Fibroblast of skin of left quadriceps (primary cell): ENCODE measurements at places on chromosomes 16 and 17.

DNA sequence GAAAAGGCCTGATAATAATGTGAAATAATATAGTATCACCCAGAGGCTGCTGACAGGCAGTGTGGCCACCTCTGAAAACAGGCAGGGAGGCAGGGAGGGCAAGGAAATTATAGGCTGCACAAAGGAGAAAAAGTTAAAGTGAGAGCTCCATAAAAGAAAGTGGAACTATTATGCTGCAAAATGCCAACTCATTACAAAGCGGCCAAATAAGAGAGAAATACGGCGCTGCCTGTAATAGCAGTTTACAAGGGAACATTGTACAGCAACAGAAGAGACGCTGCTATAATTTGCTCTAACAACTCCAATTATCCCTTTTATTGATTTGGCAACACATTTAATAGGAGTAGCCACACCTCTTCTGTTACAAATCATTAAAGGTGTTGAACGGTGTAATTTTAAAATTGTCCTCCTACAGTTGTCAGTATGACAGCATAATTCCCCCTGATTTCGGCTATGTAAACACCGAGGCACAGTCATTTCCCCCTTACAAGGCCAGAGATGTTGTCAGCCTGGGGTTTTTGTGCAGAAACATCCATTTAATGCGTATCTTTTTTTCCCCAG, 120.3 kb downstream of the MRM1 start:
- DNase-seq = no peak

- DNase-seq = no peak
Observed at GRCh38 chr17:79532107-79532790, 78.6 kb downstream of the RBFOX3 start.

DNA sequence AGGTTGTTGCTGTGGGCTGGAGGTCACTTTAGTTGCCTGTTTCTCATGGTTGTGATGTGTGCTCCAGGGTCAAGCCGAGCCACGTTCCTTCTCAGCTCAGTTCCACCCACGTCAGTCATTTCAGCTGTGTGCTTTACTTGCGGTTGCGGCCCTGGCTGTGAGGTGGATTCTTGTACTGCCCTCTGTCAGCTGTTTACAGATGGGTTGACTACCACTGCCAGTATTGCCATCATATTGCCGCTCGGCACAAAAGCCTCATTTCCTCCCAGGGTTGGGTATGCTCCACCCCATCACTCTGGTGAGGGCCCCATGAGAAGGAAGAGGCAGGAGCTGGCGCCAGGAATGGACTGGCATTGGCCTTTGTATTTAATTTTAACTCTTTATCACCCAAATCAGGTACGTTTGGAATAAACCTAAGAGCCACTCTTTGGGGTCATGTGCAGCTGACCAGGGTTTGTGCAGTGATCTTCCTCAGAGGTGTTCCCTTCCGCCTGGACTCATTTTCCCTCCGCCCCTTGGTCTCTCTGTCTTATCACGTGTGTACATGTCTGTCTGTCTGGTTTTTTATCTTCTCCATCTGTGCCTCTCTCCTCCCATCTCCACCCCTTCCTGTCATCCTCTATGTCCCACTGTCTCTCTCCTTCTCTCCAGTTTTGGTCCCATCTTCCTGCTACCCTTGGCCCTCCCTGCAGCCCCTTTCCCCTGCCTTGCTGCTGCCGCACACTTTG, 25.0 kb downstream of the METTL22 start:
- DNase-seq = no peak

GRCh38 chr16:6356911-6357310, 975.7 kb upstream of the RBFOX1 start:
- DNase-seq = no peak

- DNase-seq = no peak
Observed at GRCh38 chr16:21722771-21723455, 59.1 kb downstream of the OTOA start.

DNA sequence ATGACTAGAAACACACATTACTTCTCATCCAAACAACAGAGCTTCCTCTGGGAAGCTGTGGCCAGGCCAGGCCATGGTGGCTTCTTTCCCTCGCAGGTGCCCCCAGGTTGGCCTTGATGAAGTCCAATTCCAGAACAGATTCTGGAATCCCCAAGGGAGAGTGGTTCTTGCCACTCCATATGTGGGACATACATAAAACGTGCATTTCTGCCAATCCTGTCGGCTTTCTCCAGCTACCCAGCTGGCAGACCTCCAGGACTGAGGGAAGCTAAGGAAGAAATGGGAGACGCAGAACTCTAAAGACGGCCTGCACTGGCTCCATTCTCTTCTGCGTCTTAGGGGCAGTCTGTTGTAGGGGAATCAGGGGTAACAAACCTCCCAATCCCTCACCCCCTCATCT, 219.2 kb upstream of the CDH5 start:
- no peak for DNase-seq
